ENCODE measurements at places on chromosomes 7 and 10.

- DNase-seq: no peak
These were observed 17.4 kb downstream of the IRF5 start for GRCh38 chr7:128954830-128955802.

DNA sequence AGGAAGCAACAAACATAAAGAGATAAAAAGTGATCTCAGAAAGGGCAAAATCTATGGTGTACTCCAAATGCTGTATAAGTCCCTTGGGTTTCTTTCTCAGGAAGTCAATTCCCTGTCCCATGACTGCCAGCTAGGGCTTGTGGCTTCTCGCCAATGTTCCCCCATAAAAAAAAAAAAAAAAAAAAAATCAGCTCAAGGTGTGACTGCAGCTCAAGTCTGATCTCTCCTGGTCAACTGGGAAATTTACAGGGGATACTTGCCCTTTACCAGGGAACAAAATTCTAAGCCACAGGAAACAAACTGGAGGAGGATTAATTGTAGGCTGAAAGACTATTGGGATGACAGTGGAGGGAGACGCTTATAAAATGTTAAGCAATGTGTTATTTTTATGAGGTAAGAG is 76.0 kb downstream of the PCGF5 start:
- no peak for DNase-seq

GRCh38 chr7:156842317-156842716 is 50.7 kb downstream of the LMBR1 start:
- no peak for DNase-seq

DNA sequence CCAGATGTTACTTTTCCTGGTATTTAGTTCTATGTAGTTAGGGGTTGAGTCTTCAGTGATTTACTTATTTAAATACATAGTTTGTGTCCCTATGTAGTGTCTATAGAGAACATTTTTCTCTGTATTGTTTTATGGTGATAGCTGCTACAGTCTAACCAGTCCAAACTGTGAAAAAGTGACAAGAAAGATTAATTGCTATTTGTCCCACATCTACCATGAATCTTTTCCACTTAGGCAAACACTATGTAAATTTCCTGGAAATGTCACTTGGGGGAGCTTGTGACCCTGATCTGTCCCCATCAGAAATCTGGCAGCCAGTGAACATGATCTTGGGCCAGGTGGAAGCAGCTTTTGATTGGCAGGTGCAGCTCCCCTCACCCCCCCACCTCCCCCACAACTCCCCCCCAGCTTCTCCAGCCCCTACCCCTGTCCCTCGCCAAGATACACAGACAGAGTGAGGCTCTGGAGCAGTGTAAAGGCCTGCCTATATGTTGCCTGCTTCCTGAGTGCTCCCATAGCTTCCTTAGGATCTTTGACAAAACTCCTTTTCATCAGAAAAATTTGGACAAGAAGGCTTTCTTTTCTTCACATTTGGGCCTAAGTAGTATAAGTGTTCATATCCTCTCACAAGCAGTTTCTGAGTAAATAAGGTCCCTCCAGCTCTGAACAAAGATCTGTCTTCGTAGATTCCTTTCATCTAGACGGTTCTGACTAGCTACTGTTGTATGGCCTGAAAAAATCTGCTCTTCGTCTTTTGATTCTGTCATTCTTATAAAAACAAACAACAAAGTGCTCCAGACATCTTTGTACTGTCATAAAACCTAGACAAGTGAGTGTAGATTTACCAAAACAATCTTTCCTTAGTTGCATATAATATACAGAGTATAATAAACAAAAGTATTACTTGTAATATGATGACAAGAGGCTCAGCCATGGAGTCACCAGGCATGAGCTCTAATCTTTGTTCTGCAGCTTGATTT is 31.5 kb upstream of the SLC13A1 start:
- DNase-seq: no peak

DNA sequence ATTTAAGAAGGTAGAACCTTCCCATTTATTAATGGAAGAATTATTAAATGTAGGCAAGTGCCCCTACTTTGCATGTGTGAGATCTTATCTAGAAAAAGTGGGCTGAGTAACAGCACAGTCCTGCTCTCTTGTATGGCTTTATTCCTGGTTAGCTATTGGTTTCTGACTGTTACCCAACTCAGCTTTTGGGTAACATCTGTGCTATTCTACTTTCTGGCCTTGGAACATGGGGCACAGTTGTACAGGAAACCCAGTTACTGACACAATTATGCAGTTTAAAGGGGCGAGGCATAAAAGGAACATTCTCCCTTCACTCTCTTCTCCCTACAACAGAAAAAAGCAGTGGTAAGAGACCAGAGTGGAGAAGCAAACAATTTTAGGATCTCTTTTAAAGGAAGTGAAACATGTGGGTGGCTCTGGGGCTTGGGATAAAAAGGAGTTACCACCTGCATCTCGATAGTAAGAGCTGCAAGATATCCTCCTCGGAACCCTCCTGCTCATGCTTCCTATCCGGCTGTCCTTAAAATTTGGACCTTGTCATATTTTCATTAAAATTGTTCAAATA is 16.0 kb downstream of the NUDT5 start:
- DNase-seq: no peak

DNA sequence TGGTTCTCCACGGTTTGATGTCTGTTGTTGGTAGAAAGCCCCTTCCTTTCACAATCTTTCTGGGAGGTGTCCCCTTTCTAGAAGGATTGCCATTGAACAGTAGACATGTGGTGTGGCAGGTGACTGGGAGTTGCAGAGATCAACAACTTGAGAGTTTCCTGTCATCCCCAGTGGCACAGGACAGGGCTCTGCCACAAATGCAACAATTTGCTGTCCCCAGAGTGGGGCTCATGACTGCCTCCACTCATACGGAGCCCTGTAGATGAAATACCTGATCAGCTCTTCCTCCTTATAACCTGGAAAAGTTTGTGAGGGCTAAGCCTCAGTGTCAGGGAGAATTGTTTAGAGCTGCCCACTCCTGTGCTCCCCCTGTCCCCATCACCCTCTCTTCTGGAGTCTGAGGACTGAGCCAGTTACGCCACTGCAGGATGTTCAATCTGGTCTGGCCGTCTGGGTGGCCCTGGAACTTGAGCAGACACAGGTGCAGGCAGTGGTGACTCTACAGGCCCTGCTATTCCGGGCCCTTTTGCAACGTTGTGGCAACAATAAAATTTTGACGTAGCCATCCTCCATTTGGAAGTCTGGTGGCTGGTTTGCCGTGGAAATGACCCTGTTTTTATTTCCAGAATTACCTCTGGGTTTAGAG is 6.5 kb downstream of the DBNL start:
- DNase-seq: no peak

GRCh38 chr7:15503603-15504290 is 58.1 kb downstream of the AGMO start:
- DNase-seq: no peak

- DNase-seq: no peak
These were observed 92.8 kb downstream of the CCDC71L start for GRCh38 chr7:106568002-106568679.

GRCh38 chr7:107744345-107744750 is 406 bp downstream of the CBLL1 start:
- no peak for DNase-seq

DNA sequence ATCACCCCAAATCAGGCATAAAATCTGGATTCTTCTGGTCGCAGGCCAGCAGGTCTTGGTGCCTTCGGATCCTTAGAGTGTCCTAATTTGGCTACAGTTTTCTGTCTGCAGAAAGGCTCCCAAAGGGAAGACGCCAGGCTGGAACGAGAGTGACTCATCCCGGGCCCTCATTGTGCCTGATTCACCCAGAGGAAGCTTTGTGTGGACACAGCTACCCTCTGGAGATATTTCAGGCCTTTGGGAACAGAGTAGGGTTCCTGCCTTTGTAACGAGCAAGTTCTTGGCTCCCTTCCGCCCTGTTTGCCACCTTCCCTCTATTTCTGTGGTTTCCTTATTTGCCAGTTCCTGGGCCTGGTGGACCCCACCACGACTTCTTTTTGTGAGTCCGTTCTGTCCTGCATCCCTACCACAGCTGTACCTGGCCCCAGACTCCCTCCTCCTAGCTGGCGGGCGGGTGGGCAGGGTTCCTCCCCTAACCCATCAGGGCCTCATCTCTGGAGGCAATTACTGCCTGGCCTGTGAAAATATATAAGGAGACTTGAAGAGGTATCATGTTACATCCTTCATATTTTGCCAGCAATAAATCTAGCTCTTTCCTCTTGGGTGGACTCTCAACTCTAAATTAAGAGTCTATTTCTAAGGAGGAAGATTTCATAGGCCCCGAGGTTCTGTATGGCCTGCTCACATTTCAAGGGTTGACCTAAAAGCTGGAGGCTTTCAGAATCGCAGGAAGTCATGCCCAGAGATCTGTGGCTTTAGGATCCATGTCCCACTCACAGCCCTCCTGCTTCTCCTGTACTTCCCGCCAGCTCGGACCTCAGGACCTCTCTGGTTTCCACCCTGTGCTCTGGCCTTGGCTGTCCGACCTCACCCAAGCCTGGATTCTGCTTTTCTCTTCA is 219.2 kb upstream of the ZNF32 start:
- DNase-seq: no peak

GRCh38 chr7:148290538-148290937 is 300.0 kb upstream of the C7orf33 start:
- DNase-seq: no peak

- peak; percentile 75 for DNase-seq
These were observed 91.8 kb downstream of the SPAG6 start for GRCh38 chr10:22436893-22437619.

GRCh38 chr7:73533742-73534141 is 11.6 kb upstream of the BAZ1B start:
- DNase-seq: no peak

DNA sequence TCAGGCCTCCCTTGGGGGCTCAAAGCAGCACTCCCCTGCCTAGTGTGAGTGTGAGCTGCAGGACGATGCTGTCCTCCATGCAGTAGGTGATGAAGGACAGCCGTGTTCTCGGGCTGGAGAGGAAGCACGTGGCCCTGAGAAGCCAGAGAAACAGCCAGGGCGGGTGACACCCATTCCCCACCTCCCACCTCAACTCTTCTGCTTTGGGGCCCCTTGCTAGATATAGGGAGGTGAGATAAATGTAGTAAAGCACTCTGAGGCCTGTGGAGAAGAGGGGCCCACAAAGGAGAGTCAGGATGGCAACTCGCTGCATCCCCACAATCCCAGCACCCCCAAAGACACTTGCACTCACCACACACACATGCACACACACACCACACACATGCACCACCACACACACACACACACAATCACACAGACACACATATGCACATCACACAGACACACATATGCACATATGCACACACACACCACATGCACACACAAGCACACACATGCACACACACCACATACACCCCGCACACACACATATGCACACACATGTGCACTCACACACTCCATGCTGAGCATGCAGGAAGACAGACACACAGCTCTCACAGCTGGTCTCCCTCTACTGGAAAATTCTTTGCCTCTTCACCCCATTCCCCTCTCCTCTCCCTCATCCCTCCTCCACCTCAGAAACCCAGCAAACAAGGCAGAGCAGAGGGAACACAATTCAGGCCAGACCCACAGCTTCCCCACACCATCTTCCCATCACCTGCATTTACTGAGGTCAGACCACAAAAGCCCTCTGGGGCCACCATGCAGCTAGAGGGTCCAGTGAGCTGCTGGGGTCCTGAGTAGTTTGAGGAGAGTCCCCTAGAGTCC is 30.5 kb downstream of the ANXA8 start:
- DNase-seq: no peak

DNA sequence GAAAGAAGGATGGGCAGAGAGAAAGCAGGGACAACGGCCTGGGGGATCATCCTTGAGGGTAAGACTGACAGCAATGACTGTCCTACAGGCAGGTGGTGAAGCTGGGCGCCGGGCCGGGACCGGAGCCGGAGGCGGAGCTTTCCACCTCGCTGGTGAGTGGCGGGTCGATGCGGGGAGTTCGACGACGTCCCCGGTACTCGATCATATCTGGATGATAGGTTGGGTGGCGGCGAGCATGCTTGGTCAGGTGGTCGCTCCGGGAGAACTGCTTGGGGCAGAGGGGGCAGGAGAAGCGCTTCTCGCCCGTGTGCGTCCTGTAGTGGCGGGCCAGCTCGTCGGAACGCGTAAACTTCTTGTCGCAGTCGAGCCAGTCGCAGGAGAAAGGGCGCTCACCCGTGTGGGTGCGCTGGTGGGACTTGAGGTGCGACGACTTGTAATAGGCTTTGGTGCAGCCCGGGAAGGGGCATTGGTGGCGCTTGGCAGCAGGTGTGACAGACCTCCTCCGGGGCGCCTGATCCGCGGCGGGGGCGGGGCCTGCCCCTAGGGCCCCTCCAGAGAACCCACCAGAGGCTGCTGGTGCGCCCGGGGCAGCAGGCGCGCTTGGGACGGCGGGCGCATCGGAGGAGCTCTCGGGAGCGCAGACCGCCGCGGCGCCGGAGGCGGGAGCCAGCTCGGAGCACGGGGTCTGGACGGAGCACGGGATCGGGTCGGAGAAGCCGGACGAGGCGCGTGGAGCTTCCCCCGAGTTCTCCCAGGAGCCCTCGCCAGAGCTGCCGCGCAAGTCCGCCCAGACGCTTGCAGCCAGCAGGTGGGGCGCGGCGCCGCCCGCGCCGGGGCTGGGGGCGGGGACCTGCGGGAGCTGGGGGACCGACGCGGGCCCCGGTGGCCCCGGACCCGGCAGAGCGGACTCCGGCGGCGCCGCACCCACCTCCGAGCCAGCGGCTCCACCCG is 752 bp downstream of the KLF14 start:
- DNase-seq: no peak

GRCh38 chr10:48523820-48524758 is 80.8 kb downstream of the ARHGAP22 start:
- DNase-seq: no peak

GRCh38 chr10:107144490-107144889 is 20.0 kb downstream of the SORCS1 start:
- DNase-seq: no peak

DNA sequence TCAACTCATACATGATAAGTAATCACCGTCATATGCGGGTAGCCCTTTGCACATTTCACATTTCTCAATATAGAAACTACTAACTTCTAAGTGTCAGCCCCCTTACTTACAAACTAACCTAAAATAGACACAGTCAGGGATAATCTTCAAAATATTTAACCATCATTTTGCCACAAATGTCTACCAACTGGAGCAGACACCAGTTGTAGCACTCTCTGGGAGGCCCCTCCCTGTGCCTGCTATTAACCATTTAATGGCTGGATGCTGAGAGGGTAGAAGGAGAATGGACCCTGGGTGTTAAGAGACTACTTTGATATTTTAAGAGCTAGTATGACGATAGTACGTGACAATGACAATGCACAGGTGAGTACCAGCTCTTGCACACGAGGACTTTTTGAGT is 116.4 kb downstream of the SORBS1 start:
- DNase-seq: no peak

- no peak for DNase-seq
These were observed 55.7 kb upstream of the PTER start for GRCh38 chr10:16381083-16381482.

- DNase-seq: no peak
These were observed 152.1 kb upstream of the RHOBTB1 start for GRCh38 chr10:61096056-61096455.

GRCh38 chr10:112286837-112287818 is 3.9 kb downstream of the TECTB start:
- DNase-seq: peak; percentile 10

DNA sequence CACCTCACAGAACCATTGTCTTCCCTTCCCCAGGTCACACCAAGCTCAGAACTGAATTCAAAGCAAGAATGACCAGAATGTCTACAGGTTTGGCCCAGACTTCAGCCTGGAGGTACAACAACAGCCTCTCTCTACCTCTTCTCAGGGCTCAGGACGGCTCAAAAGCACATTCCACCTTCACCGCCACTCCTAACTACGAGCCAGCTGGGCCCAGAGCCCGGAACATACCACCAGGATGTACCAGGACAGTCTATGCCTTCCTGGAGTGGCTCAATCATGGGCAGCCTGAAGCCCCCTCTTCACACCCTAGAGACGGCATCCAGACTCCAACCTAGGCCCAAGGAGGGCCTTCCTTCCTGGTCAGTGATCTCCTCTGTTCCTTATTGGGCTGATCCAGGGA is 41.6 kb downstream of the ANXA8 start:
- no peak for DNase-seq
